ENCODE measurements at places on chromosomes 7 and 10. TPM values are rescaled to one million over a fixed set of nuclear protein-coding genes. Genes with fewer than 3 reads are reported as not detected.

The ANLN gene
- total RNA-seq: 4.5 TPM

The PRLHR gene
- total RNA-seq: not detected

The OR9A2 gene
- total RNA-seq: 0.82 TPM

The GPR22 gene
- not detected for total RNA-seq

The PTF1A gene
- total RNA-seq: not detected

The RABGEF1 gene
- 27.3 TPM for total RNA-seq

The ZNF804B gene
- total RNA-seq: not detected

DNA sequence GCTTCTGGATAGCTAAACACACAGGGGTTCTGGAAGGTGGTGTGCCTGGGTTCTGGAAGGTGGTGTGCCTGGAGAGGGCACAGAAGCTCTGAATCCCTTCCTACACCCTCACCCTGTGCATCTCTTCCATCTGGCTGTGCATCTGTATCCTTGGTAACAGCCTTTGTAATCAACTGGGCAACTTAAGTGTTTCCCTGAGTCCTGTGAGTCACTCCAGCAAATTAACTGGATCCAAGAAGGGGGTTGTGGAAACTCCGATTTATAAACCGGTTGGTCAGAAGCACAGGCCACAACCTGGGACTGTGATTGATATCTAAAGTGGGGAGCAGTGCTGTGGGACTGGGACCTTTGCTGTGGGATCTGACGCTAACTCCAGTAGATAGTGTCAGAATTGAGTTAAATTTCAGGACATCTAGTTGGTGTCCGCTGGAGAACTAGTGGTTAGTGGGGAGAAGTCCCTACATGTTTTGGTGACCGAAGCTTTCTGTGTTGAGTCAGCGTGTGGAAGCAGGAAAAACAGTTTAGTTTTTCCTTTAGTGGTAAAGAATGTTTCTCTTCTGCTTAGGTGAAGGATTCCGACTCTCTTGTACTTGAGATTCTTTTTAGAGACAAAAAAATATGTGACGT, 228.1 kb downstream of the BMPER start:
- no peak overlapping the region for H3K27ac ChIP-seq
- no peaks in the 10 kb centered on the region for H3K27me3 ChIP-seq
- H3K4me3 ChIP-seq: no peak overlapping the region

DNA sequence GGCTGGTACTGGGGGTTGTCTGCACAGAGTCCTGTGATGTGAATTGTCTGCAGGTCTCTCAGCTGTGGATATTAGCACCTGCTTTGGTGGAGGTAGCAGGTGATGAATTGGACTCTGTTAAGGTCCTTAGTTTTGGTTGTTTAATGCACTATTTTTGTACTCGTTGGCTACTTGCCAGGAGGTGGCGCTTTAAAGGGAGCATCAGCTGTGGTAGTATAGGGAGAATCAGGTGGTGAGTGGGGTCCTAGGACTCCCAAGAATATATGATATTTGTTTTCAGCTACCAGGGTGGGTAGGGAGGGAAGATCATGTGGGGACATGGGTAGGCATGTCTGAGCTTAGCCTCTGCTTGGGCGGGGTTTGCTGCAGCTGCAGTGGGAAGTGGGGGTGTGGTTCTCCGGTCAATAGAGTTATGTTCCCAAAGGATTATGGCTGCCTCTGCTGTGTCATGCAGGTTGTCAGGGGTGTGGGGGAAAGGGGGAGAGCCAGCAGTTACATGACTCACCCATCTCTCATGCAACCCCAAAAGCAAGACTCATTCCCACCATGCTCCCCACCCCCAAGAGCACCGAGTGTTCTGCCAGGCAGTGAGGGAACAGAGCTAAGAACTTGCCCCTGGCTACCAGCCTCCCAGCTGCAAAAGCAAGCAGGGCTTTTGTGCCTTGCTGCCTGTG, 53.7 kb upstream of the ZNF273 start:
- H3K4me1 ChIP-seq: no peaks in the 10 kb centered on the region
- no peak overlapping the region for H3K27ac ChIP-seq
- no peak overlapping the region for H3K4me3 ChIP-seq

- no peak for DNase-seq
- no peaks in the 10 kb centered on the region for H3K4me1 ChIP-seq
- no peak overlapping the region for H3K4me3 ChIP-seq
- H3K27ac ChIP-seq: no peak overlapping the region
Measured at GRCh38 chr7:29611941-29612544, 48.4 kb downstream of the PRR15 start.

DNA sequence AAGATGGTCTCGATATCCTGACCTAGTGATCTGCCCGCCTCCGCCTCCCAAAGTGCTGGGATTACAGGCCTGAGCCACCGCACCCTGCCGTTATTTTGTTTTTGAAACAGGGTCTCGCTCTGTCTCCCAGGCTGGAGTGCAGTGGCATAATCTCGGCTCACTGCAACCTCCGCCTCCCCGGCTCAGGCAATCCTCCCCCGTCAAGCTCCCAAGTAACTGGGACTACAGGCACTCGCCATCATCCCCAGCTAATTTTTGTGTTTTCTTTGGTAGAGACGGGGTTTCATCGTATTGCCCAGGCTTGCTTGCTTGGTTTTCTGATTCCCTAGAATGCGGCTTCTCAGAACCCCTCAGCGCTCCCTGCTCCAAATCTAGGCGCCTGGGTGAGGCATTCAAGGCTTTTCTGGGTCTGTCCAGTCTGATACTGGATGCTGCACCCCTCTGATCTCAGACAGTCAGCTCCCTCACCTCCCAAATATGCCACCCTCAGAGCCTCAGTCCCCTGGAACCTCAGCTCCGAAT, 1.3 kb downstream of the TFR2 start:
- H3K4me1 ChIP-seq: no peaks in the 10 kb centered on the region
- no peaks in the 10 kb centered on the region for H3K27me3 ChIP-seq
- H3K36me3 ChIP-seq: no peaks in the 10 kb centered on the region

DNA sequence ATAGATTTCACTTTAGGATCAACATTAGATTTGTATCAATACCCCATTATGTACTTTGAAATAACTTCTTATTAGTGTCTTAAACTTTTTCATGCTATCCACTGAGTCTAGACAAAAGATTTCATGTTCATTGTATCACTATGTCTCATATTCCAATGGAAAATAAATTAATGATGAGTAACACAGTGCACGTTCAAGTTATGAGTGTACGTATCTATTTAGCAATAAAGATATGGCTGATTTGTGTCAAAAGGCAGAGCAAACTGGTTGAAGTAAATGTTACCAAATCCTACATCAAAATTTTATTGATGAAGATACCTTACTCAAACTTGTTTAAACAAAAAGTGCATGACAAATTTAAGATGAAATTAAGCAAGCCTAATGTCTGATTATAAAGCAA, 102.4 kb downstream of the SEMA3E start:
- H3K4me1 ChIP-seq: no peaks in the 10 kb centered on the region
- H3K27me3 ChIP-seq: no peaks in the 10 kb centered on the region
- no peak overlapping the region for H3K27ac ChIP-seq

DNA sequence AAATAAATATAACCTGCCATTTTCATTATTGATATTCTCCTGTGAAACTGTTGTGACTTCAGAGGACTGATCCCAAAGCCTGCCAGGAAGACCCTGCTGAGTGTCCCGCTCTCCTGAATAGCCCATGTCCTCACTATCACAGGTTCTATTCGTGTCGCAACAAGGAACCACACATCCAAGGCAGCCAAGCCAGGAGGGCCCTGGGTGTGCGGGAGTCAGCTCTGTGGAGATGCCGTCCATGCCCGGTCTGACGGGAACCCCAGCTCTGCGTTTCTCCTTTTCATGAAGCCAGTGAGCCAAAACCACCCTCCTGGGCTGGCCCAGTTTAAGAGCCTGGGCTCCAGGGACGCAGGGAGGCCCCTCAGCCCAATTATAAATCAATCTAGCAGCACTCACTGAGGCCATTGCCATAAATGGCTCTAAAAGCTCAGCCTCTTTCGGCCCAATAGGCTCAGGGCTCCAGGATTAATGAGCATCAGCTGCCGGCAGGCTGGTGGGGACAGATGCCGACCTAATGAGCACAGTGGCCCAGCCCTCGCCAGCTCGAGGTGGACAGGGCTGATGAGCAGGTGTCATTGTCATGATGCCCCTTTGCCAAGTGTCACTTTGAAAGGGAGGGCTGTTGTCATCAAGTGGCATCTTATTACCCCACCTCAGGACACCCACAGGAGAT, 177.9 kb downstream of the PLXNA4 start:
- no peak for DNase-seq
- H3K27ac ChIP-seq: no peak overlapping the region
- no peaks in the 10 kb centered on the region for H3K27me3 ChIP-seq
- no peaks in the 10 kb centered on the region for H3K36me3 ChIP-seq
- peaks cover 27% of the 10 kb centered on the region for H3K4me1 ChIP-seq
- H3K4me3 ChIP-seq: no peak overlapping the region

GRCh38 chr10:69428165-69428564, 11.4 kb upstream of the TACR2 start:
- H3K27me3 ChIP-seq: no peaks in the 10 kb centered on the region
- DNase-seq: no peak
- H3K4me3 ChIP-seq: no peak overlapping the region

GRCh38 chr7:81080553-81080952, 161.7 kb upstream of the SEMA3C start:
- no peaks in the 10 kb centered on the region for H3K4me1 ChIP-seq
- H3K4me3 ChIP-seq: no peak overlapping the region
- no peak for DNase-seq
- no peak overlapping the region for H3K27ac ChIP-seq
- no peaks in the 10 kb centered on the region for H3K27me3 ChIP-seq
- no peaks in the 10 kb centered on the region for H3K36me3 ChIP-seq

- H3K4me1 ChIP-seq: no peaks in the 10 kb centered on the region
- peak; percentile 32 for DNase-seq
- H3K27ac ChIP-seq: no peak overlapping the region
- H3K27me3 ChIP-seq: no peaks in the 10 kb centered on the region
Measured at GRCh38 chr7:65216469-65216868, 157.2 kb upstream of the ZNF92 start.

DNA sequence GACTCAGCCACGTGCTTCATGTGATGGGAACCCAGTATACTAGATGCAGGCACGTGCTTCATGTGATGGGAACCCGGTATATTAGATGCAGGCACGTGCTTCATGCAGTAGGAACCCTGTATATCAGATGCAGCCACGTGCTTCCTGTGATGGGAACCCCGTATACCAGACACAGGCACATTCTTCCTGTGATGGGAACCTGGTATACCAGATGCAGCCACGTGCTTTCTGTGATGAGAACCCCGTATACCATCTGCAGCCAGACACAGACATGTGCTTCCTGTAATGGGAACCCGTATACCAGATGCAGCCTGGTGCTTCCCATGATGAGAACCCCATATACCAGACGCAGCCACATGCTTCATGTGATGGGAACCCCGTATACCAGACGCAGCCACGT, 44.0 kb downstream of the MGMT start:
- no peak overlapping the region for H3K27ac ChIP-seq
- H3K36me3 ChIP-seq: no peaks in the 10 kb centered on the region
- no peak for DNase-seq
- no peaks in the 10 kb centered on the region for H3K27me3 ChIP-seq
- H3K4me3 ChIP-seq: no peak overlapping the region
- peaks cover 5% of the 10 kb centered on the region for H3K4me1 ChIP-seq

DNA sequence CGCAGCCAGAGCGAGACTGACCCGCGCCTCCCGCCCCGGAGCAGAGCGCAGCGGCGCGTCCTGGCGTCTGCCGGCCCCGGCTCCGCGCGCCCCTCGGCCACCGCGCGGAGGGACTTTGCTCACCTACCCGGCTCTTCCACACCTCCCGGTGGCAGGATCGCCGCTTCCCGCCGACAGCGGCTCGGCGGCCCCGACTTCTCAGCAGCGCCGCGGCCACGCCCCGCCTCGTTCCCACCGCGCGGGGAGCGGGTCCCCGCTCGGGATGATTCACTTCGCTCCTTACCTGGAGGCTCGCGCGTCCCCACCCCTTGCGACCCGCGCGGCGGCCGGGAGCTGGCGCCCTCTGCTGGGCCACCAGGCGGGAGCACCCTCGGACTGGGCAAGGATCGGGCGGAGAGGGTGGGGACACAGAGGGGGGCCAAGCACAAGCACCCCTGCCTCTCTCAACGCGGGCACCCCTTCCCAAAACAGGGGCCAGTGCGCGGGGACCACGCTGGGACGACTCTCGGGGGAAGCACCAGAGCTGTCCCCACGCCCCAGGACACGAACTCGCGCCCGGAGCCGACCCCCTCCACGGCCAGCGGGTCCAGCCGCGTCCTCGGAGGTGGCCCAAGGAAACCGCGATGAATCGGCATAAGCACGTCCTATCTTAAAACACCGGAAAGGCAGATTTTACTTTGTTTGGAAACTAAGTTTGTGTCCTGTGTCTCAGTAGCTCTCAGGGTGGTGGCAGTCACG, 101.0 kb upstream of the SVIL start:
- peak overlapping the region; percentile 97 for H3K27ac ChIP-seq
- peak; percentile 89 for DNase-seq
- H3K36me3 ChIP-seq: no peaks in the 10 kb centered on the region

DNA sequence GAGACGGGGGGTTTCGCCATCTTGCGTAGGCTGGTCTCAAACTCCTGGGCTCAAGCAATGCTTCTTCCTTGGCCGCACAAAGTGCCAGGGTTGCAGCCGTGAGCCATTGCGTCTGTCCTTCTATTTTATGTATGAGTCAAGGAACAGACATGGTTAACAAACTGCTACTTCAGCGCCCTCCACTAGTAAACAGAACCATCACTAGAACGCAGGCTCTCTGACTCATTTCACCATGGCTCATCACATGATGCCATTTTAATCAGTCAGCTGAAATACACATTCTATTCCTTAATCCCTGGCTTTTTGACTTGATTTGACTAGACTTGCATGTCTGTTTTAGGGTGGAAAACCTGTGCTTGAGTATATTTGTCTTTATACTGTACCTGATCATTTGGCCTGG, 41.3 kb downstream of the CELF2 start:
- no peak overlapping the region for H3K4me3 ChIP-seq
- H3K27ac ChIP-seq: no peak overlapping the region
- no peak for DNase-seq

DNA sequence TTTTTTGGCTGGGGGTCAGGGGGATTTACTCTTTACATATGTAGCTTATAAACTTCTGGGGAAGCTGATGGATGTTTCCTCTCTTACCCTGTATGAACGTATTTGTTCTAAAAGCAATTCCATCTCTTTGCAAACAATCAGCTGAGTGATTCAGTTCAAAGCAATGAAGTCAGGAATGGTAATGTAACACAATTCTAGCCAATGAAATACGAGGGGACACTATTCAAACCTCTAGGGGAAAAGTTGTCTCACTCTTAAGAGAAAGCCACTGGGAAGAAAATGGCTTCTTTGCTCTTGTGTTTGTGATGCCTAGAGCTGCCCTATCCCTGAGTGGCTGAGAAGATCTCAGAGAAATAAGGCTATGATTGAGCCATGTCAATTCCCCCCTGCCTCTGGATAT, 134.8 kb upstream of the SEMA3C start:
- no peak overlapping the region for H3K27ac ChIP-seq
- no peak overlapping the region for H3K4me3 ChIP-seq
- no peaks in the 10 kb centered on the region for H3K4me1 ChIP-seq
- no peaks in the 10 kb centered on the region for H3K36me3 ChIP-seq

- H3K4me1 ChIP-seq: no peaks in the 10 kb centered on the region
- H3K36me3 ChIP-seq: no peaks in the 10 kb centered on the region
- no peak for DNase-seq
- H3K27ac ChIP-seq: no peak overlapping the region
Measured at GRCh38 chr7:155191901-155192478, 105.7 kb upstream of the INSIG1 start.

Data from lung (tissue), 17 donors.